ENCODE measurements at places on chromosomes 7 and 10.

DNA sequence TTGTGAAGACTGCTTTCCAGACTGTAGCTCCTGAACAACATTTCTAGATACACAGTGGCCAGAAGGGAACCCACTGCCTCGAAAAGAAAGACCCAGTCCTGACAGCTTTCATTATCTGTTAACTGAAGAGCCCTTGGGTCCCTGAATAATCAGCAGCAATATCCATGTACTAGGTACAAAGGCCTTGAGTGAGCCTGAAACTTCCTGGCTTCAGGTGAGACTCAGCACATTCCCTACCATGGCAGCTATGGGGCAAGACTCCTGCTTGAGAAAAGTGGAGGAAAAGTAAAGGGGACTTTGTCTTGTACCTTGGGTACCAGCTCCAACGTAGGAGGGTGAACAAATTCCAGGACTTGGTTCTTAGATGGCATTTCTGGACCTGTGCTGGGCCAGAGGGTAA, 92.8 kb downstream of the SIRT1 start:
- no peak for DNase-seq

DNA sequence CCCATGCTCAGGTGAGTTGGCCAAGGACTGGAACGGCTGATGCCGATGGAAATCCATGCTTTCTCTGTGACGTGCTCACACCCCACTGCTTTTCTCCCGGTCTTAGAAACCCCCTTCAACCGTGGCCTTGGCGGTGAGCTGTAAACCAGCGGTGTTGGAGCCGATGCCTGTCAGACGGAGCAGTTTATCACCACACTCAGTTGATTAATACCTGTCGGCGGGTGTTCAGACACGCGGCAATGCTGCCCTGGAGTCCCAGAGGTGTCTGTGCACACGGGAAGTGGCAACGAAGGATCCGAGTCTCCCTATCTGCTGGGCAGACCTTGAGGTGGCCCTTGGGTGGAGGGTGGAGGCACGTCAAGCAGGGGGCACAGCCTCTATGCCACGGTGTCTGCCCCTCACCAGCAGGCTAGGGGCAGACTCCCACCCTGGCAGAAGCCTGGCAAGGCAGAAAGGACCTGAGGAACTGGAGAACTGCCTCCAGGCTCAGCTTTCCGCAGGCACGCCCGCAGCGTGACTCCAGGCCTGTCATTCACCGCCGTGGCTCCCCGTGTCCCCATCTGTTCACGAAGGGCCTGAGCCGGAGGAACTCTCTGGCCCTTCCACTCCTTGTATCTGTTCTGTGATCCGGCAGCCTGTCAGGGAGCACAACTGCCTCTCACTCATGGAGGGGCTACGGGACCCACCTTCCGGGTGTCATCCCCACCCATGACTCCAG, 34.6 kb upstream of the MNX1 start:
- no peak for DNase-seq

DNA sequence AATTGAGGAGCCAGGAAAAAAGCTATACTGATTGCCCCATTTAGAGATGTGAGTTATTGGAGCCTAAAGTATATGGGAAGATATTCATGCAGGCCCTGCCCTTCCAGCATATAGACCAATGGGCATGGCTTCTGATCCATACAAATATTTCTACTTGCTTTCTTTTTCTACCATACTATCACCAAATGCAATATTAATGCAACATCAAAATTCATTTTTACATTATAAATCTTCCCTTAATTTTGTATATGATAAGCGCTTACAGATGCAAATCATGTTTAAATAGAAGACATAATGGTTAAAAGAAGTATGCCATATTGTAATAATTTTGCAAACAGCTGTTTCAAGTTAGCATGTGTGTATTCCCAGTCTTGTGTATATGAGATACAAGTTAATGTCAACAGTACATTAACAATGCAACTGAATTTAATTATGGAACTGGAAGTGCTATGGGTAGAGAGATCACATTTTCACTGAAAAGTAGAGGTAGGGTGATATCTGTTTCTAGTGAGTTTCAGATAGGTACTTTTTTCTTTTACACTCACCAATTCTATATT, 24.6 kb upstream of the WNT16 start:
- no peak for DNase-seq

- DNase-seq: no peak
Observed at GRCh38 chr10:53836638-53837037, 964.4 kb downstream of the PCDH15 start.

- DNase-seq: no peak
Observed at GRCh38 chr7:27863880-27864279, 123.9 kb downstream of the TAX1BP1 start.

- no peak for DNase-seq
Observed at GRCh38 chr7:85897967-85898366, 711.1 kb upstream of the SEMA3D start.

- no peak for DNase-seq
Observed at GRCh38 chr10:125027871-125028869, 86.2 kb downstream of the ZRANB1 start.

GRCh38 chr7:132865366-132866143, 216.3 kb downstream of the CHCHD3 start:
- DNase-seq: no peak

DNA sequence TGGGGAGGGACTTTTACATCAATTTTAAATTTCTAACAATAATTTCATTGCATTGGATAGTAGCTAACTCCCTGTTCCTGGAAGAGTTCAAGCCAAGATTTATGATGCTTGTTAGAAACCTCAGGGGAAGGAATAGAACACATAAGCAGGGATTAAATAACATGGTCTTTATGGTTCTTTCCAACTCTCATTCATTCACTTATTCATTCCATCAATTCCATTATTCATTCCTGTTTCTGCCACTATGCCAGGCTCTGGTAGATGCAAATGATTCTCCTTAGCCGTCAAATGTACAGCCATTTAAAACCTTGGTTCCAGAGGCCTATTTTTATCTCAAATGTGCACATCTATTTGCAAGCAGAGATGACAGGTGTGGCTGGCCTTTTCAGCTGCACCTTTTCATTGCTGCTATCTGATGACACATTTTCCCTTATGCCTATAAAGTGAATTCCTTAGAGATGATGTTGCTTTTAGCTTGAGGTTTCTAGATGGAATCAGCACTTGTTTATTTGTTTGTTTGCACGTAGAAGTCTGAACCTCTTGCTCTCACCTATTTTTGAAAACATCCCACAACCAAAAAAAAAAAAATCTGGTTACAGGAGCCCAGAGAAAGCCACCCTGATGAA, 205.7 kb upstream of the IGFBP3 start:
- no peak for DNase-seq

GRCh38 chr10:16890691-16891090, 73.5 kb upstream of the RSU1 start:
- no peak for DNase-seq

DNA sequence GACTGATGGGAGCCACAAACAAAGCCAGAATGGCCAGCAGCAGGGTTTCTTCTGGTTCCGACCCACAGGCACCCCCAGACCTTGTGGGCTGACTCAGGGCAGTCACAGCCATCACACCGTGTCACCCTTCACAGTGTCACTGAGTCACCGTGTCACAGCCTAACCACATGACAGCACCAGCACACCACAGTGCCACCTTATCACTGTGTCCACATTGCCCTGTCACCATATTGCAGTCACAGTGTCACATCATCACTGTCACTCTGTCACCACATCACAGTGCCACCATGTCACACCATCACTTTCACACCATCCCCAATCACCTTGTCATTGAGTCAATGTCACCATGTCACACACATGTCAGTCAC, 77.0 kb downstream of the OAT start:
- no peak for DNase-seq

DNA sequence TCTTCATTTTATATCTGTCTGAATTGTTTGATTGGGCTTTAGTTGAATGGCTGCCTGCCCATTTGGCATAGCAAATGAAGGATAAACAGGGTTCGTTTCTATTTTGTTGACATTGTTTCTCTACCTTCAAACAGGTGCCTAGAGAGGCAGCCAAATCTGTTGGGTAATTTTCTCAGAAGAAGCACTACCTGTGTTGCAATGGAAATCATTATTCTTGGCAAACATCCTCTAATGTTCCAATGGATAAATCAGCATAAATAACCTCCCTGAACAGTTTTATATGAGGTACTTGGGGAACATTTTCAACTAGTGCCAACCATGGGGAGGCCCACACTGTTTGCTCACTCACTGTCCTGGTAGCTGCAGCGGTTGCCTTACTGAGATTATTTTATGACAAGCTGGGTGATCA, 64.4 kb upstream of the PLPP4 start:
- no peak for DNase-seq
